HepG2 (cell line): ENCODE measurements at places on chromosomes 4 and X. TPM values are rescaled to one million over a fixed set of nuclear protein-coding genes. Genes with fewer than 3 reads are reported as not detected.

Gene RAB28
- polyA plus RNA-seq, result 9.4 and 11.8 TPM in 2 replicates

Gene RNF175
- polyA plus RNA-seq, result not detected in 2 replicates

GRCh38 chrX:40189637-40190036 is 91.9 kb upstream of the BCOR start:
- no peak for DNase-seq

Gene NAA11
- polyA plus RNA-seq, result not detected in 2 replicates

Gene GATA1
- polyA plus RNA-seq, result 0.05 TPM in 1 of 2 replicates, not detected in the other

GRCh38 chrX:11423362-11423818 is 130.2 kb downstream of the AMELX start:
- DNase-seq, result no peak

DNA sequence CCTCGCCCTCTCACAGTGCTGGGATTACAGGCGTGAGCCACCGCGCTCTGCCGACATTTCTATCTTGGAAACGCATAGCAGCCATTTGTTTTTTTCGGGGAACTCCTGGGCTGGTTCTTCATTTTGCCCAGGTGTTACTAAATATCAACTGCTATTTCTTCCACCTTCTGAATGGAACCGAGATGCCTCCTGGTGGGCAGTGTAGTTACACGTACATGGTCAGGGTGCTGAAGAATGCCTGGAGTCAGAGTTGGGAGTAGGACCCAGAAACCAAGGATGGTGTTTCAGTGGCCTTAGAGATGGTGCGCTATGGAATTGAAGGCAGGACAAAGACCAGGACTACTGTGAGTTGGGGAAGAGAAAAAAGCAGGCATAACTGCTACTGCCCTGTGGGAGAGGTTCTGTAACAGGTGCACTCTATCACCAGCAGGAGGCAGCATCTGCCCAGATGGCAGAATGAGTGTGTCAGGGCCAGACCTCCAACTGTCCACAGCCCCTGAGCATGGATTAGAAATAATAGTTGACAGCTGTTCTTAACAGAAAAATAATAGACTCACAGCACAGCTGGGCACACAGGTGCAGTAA is 81.7 kb downstream of the ZC4H2 start:
- peak; percentile 36 for DNase-seq

Gene HELT
- polyA plus RNA-seq, result not detected in 2 replicates

DNA sequence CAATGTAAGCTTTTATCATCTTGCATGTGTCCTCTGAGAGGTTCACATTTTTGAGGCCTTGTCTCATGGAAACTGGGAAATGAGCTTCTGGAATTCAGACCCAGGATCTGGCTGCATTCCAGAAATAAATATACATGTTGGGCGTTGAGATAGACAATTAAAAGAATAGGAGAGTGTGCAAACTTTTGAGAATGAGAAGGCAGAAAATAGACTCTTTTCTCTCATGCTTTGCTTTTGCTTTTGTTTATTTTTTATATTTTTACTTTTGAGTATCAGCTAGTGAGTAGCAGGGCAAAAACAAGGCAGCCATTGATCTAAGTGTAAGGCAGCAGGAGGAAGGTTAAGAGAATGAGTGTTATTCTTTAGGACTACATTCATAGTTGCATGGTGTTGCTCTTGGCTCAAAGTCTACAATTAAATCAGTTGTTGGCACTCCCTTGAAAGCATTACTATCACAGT is 12.4 kb downstream of the SHROOM3 start:
- DNase-seq, result no peak

Gene CXCR3
- not detected in 2 replicates for polyA plus RNA-seq

Gene DGKK
- polyA plus RNA-seq, result 6.2 and 11.0 TPM in 2 replicates

GRCh38 chr4:60757986-60758680 is 442.0 kb upstream of the ADGRL3 start:
- DNase-seq, result no peak

Gene FGF16
- polyA plus RNA-seq, result not detected in 2 replicates

GRCh38 chr4:42101446-42101975 is 50.9 kb downstream of the BEND4 start:
- no peak for DNase-seq

Gene OTC
- polyA plus RNA-seq, result 0.04 and 0.25 TPM in 2 replicates

Gene CENPVL2
- not detected in 2 replicates for polyA plus RNA-seq

Gene ESX1
- not detected in 2 replicates for polyA plus RNA-seq

GRCh38 chr4:99219479-99219878 is 433 bp upstream of the ADH6 start:
- peak; percentile 23 for DNase-seq

GRCh38 chrX:11908371-11908770 is 150.3 kb downstream of the MSL3 start:
- DNase-seq, result peak; percentile 2

- DNase-seq, result peak; percentile 47
Observed at GRCh38 chr4:2534904-2535375, 1.5 kb upstream of the FAM193A start.

DNA sequence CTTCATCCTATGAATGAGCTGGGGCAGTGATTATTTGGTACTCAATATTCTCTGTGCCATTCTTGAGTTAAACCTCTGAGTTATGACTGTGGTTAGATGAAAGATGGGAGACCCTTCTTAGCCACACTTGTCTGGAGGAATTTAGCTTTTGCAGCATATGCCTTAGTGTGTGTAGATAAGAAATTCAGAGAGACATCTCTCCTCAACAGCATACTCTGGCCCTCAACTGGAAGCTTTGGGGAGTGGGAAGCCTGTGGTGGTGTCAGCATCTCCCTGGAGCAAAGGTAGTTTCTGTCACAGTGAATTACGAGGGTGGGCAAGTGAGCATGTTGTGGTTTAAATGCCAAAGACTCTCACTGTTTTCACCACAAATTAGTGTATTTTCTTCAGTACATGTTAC is 58.7 kb downstream of the UGT2A3 start:
- no peak for DNase-seq

- no peak for DNase-seq
Observed at GRCh38 chr4:149409555-149409962, 406.1 kb downstream of the IQCM start.

DNA sequence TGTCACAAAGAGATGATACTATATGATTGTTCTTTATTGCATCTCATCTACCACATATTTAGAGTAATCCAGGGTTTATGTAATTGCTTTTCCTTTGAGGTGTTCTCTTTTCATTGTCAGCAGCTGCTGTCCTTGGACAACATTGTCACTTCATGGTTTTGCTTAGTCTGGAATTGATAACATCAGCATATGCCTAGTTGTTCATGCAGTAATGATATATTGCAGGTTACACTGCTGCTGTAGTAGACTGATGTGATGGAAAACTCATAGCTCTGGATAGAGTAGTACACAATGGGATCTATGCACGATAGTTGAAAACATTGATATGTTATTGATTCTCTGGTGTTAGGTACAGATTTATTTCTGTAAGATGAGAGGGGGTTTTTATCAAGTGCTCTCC is 13.7 kb downstream of the NEIL3 start:
- DNase-seq, result no peak

DNA sequence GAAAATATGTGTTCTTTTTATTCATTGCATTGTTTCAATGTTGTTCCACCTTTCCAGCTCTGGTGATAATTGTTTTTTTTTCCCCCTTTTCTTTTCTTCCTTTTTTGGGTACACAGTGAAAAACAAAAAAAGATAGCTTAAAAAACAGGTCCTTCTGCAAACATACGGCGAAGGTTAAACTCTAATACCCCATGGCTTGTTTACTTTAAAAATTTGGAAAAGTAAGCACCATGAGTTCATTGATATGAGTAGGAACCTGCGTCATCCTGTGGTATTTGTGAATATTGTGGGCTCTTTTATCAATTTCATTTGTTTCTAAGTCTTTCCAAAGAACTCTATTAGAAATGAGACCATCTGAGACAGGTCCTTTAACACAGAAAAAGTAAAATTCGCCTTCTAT is 123.5 kb downstream of the CHRNA9 start:
- no peak for DNase-seq

GRCh38 chrX:109840585-109840984 is 107.5 kb upstream of the ACSL4 start:
- DNase-seq, result peak; percentile 17

Gene MAPK10
- not detected in 2 replicates for polyA plus RNA-seq

GRCh38 chrX:23888887-23889501 is 18.7 kb downstream of the APOO start:
- no peak for DNase-seq

- no peak for DNase-seq
Observed at GRCh38 chrX:41677183-41678060, 11.4 kb upstream of the GPR34 start.

DNA sequence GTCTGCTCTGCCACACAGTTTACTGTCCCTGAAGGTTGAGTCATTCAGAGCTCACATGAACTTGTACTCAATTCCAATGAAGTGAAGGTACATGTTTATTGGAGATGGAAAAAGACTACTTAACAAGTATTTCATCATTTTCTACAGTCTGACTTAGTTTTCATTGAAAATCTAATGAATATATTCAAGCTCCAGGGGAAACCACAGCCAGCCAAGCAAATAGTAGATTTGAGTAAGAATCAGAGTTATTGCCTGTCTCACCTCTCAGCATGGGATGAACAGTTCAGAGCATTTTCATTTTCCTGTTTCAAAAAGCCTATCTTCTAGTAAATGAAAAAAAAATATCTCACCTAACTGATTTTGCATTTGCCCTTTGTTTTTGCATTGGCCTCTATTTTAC is 1249.4 kb upstream of the DIAPH2 start:
- no peak for DNase-seq

- DNase-seq, result no peak
Observed at GRCh38 chr4:139954512-139954911, 199.5 kb downstream of the MAML3 start.

DNA sequence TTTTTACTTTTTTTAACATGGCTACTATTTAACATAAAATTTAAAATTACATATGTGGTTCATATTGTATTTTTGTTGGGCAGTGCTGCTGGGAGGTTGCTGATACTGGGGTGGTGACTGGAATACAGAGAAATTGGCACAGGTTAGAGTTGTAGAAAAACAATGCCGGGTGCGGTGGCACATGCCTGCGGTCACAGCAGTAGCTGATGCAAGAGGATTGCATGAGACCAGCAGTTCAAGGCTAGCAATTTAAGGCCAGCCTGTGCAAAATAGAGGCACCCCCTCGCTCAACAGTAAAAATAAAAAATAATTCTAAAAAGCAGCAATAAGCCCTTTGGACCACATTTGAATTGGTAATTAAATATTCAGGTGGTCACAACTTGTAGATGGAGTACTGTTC is 11.8 kb upstream of the CPE start:
- peak; percentile 77 for DNase-seq

GRCh38 chr4:164716901-164717300 is 37.0 kb upstream of the SMIM31 start:
- peak; percentile 17 for DNase-seq

GRCh38 chrX:1213971-1214370 is 1.5 kb upstream of the CRLF2 start:
- DNase-seq, result no peak

DNA sequence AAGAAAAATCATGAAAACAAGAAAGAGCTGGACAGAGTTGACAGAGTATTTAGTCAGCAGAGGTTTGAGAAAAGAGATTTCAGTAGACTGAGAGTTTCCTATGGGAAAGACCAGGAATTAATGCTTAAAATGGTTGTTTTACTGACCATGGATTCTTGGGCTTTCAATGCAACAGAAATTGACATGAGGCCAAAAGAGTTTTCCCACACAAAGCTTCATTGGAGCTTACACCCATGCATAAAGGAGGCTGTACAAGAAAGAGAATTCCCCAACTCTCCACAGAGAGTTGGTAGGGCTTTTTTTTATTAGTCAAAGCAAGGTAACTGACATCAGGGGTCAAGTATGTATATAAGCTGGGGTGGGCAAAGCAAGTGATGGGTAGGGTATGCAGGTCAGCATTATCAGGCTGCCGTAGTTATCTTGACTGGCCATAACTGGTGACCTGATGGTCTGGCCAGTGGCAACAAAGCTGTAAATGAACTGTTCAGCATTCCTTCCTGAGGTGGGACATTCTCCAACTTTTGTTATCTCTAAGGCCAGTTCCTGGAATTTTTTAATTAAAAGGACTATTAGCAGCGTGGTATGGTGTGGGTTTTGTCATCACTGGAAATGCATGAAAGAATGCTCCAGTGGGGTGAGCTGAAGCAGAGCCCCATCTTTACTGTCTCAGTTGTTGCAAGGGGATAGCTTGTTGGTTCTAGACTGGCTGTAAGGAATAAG is 117.0 kb downstream of the ADAM29 start:
- no peak for DNase-seq
